ENCODE measurements at places on chromosomes 16 and 17. TPM values are rescaled to one million over a fixed set of nuclear protein-coding genes. Genes with fewer than 3 reads are reported as not detected.

DNA sequence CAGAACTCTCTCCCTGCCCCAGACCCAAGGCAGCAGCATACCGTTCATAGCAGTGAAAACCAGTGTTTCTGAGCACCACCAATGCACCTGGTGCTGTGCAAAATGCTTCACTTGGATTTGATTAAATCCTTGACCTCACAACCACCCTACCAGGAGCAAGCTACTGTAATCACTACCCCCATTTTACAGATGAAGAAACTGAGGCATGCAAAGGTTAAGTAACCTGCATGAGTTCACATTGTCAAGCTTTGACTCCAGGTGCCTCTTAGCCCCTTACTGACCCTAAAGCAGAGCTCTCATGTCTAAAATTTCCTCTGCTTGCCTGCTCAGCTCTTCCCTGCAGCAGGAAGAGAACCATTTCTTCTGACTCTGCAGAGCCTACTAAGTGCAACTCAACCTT lies 34.2 kb upstream of the GOSR2 start:
- no peaks in the 10 kb centered on the region for H3K4me1 ChIP-seq
- no peak for DNase-seq
- H3K27ac ChIP-seq = no peak overlapping the region
- peaks cover 16% of the 10 kb centered on the region for H3K27me3 ChIP-seq

DNA sequence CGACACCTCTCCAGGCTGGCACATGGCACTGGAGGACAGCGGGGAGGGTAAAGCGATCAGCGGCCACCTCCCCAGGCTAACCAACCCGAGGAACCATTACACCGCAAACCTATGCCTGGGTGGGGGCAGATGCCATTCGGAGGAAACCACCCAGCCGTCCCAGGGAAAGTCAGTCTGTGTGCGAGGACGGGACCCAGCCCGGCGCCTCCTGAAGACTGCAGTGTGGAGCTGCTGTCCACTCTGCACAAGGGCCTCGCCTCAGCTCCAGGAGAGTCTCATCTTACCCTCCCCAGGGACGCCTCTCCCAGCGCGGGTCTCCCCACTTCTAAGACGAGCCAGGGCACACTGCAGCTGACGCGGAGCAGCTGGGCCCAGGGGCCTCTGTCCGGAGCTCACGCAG lies 8.0 kb downstream of the SLC38A10 start:
- H3K27me3 ChIP-seq = no peaks in the 10 kb centered on the region
- no peak overlapping the region for H3K4me3 ChIP-seq
- H3K27ac ChIP-seq = peak overlapping the region; percentile 83

DNA sequence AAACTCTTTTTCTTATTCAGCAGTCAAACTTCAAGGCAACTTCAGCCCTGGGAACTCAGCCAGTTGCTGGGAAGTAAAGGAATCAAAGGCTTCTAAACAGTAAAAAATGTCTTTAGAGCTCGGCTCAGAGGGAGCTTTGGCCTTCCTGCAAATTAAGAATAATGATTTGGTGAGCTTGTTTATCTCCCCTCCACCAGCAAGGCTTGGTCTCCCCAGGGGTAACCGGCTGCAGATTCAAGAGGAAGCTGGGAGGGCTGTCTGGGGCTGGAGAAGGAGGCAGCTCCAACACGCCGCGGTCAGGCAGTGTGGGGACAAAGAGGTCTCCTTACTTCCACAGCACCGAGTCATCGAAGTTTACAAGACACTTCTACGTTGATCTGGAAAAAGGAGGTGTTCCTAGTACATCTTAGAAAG lies 17.7 kb upstream of the DOC2B start:
- H3K27ac ChIP-seq = no peak overlapping the region
- DNase-seq = no peak
- no peaks in the 10 kb centered on the region for H3K4me1 ChIP-seq

DNA sequence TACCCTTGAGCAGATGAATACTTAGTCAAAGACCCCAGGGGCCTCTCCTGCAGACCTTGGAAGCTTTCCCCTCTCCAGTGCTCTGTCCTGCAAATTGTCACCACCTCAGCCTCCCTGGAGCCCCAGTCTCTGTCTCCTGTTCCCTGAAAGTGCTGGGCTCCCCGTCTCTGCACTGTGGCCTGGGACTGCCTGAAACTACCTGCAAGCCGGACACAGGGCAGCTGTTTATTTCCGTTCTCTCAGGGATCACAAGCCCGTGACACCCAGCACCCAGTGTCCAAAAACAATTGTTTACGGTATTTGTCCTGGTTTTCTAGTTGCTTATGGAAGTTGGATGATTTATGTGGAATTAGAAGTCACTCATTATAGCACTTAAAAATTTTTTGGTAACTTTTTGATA lies 81.6 kb upstream of the CHMP6 start:
- H3K4me1 ChIP-seq = no peaks in the 10 kb centered on the region
- DNase-seq = no peak
- H3K36me3 ChIP-seq = peaks cover 59% of the 10 kb centered on the region
- H3K27me3 ChIP-seq = no peaks in the 10 kb centered on the region
- H3K27ac ChIP-seq = no peak overlapping the region

RSAD1 gene
- 24.5 TPM for total RNA-seq

ACSM2A gene
- total RNA-seq = not detected

BAIAP3 gene
- total RNA-seq = 3.9 TPM

DNA sequence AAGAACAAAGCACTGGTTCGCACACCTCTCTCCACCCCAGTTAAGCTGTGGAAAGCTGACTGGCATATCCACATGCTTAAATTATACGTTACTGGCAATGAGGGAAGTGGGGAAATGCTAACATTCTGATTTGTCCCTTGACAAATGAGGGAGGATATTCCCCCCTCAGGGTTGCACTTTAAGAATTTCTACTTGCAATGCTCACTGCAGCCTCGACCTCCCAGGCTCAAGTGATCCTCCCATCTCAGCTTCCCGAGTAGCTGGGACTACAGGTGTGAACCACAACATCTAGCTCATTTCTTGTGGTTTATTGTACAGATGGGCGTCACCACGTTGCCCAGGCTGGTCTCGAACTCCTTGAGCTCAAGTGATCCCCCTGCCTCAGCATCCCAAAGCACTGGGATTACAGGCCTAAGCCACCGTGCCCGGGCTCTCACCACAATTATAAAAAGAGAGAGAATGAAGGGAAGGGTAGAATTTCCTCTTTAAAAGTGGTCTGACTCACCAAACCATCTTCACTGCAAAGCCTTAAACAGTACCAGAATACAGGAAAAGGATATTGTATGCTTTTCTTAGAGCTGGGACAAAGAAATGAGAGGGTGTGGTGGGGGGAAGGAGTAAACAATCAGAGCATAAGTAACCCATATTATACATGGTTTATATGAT lies 38.9 kb downstream of the KANSL1 start:
- peaks cover 36% of the 10 kb centered on the region for H3K36me3 ChIP-seq
- H3K4me3 ChIP-seq = peak overlapping the region; percentile 55
- no peaks in the 10 kb centered on the region for H3K27me3 ChIP-seq
- H3K4me1 ChIP-seq = peaks cover 76% of the 10 kb centered on the region

ASPA gene
- not detected for total RNA-seq

CSH2 gene
- not detected for total RNA-seq

- no peak for DNase-seq
- peak overlapping the region; percentile 57 for H3K27ac ChIP-seq
- peaks cover 71% of the 10 kb centered on the region for H3K4me1 ChIP-seq
- no peaks in the 10 kb centered on the region for H3K27me3 ChIP-seq
- H3K36me3 ChIP-seq = peaks cover 60% of the 10 kb centered on the region
Measured at GRCh38 chr17:21028192-21028591, 14.6 kb downstream of the USP22 start.

TMED6 gene
- total RNA-seq = 1.8 TPM

ITGAD gene
- not detected for total RNA-seq

DNA sequence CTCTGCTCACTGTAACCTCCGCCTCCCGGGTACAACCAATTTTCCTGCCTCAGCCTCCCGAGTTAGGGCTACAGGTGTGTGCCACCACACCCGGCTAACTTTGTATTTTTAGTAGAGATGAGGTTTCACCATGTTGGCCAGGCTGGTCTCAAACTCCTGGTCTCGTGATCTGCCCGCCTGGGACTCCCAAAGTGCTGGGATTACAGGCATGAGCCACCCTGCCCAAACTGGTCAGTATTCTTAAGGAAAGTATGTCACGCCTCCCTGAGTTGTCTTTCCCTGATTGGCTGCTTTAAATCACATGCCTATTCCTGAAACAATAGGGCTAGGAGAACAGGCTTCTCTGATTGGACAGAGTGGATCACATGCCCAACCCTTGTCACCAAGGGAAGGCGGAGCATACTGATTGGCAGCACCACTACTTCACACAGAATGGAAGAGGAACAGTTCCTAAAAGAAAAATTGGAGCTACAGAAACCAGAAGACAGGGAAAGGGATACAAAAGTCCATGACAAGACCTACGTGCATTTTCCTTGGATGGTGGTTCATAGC lies 17.6 kb upstream of the CYB5B start:
- H3K4me1 ChIP-seq = peaks cover 12% of the 10 kb centered on the region
- peaks cover 5% of the 10 kb centered on the region for H3K27me3 ChIP-seq
- DNase-seq = no peak

DNA sequence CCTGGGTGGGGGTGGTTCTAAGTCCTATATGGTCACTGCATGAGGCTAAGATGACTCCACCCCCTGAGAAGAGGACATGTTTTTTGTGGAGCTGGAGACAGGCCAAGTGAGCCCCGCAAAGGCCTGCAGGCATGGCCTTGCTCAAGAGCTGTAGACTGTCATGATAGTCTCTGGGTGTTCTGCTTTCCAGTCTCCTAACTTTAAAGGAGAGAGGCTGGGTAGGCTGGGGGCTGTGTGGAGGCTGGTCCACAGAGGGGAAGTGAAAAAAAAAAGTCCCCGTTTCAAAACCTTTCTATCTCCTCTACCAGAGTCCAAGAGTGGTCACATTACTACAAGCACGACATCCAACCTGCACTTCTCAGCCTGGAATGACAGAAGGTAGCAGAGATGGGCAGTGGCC lies 27.1 kb downstream of the CDRT4 start:
- H3K4me3 ChIP-seq = no peak overlapping the region
- H3K4me1 ChIP-seq = peaks cover 14% of the 10 kb centered on the region
- DNase-seq = no peak
- H3K27me3 ChIP-seq = no peaks in the 10 kb centered on the region
- peaks cover 21% of the 10 kb centered on the region for H3K36me3 ChIP-seq
- H3K27ac ChIP-seq = no peak overlapping the region

DNA sequence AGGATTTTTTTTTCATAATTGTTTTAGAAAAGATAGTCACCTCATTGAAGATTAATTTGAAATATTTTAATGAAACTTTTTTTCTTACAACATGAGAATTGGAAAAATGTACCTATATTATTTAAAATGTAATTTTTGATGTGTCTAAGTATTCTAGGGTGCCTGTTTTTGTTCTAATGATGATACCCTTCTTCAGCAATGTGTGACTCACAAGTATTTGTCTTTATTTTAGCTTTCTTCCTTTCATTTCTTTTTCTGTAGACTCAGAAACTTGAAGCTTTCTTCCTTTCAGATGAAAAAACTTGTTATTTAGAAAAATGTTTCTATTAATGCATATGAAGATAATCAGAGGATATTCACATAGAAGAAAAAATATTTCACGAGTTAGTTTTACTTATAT lies 231.8 kb downstream of the BCAS3 start:
- H3K36me3 ChIP-seq = no peaks in the 10 kb centered on the region
- no peaks in the 10 kb centered on the region for H3K4me1 ChIP-seq
- no peaks in the 10 kb centered on the region for H3K27me3 ChIP-seq
- no peak for DNase-seq
- no peak overlapping the region for H3K27ac ChIP-seq
- no peak overlapping the region for H3K4me3 ChIP-seq

MARVELD3 gene
- 0.15 TPM for total RNA-seq

DNA sequence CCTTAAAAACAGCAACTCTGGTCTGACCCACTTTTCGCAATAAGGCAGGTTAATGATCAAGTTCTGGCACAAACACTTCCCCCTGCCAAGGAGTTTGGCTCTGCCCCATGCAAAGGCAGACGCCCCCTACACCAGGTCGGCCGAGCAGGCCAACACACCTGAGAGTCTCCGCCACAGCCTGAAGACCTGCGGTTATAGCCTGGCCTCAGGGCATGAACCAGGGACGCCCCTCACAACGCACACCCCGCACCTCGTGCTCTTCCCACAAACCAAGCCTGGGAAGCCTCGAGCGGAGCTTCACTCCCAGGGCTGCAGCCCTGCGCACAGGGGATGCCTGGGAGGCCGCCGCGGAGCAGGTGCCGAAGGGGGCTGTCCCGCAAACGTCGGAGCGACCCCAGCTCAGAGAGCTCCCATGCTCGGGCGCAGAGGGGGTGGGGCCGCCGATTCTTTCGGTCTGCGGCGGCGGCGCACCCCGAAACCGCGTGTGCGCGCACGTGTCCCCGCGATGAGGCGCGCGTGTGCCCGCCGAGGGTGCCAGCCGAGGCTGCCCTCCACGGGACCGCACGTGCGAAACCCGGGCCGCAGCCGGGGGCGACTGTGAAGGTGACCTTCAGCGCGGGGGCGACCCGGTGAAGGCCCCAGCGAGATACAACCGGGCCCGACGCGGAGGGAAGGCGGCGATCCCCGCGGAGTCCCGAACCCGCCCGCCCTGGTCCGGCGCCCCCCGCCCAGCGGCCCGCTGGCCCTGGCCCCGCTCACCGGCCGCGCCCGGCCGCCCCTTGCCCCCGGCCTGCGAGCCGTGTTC lies 559 bp downstream of the CLUH start:
- H3K36me3 ChIP-seq = no peaks in the 10 kb centered on the region
- peak overlapping the region; percentile 80 for H3K4me3 ChIP-seq
- peaks cover 42% of the 10 kb centered on the region for H3K4me1 ChIP-seq
- peak overlapping the region; percentile 77 for H3K27ac ChIP-seq

ADAM11 gene
- total RNA-seq = 0.43 TPM

DNA sequence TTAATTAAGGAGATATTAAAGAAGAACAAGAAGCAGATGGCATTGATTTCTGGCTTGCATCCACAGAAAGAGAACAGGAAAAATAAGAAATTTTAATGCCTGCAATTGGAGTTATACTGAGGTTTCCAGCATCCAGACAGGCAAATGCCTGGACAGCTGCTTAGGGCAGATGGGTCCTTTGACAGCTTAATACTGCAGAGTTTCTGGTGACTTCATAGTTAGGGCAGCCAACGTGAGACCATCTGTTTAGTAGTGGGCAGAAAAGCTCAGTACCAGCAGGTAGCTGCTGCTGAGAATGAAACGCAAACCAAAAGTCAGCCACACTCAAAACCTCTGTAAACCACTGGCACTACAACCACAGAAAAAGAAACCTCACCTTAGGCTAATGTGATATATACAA lies 109.8 kb downstream of the CDK5R1 start:
- no peak overlapping the region for H3K4me3 ChIP-seq
- peaks cover 31% of the 10 kb centered on the region for H3K4me1 ChIP-seq
- no peaks in the 10 kb centered on the region for H3K27me3 ChIP-seq
- no peak for DNase-seq

GRCh38 chr17:79837888-79838521 lies 1.2 kb downstream of the CBX4 start:
- DNase-seq = peak; percentile 53
- H3K27me3 ChIP-seq = peaks cover 29% of the 10 kb centered on the region
- H3K4me1 ChIP-seq = peaks cover 43% of the 10 kb centered on the region
- peaks cover 36% of the 10 kb centered on the region for H3K36me3 ChIP-seq

Measured in activated CD4-positive, alpha-beta memory T cell treated with anti-CD3 and anti-CD28 coated beads, Interleukin-2, amount 10 ng/mL, durations not matched to agents 7 days and 5 days (primary cell).